ENCODE measurements at places on chromosomes 6 and 20.
A peak's percentile ranks its signal among the peaks of the same experiment; 100 is the strongest.

DNA sequence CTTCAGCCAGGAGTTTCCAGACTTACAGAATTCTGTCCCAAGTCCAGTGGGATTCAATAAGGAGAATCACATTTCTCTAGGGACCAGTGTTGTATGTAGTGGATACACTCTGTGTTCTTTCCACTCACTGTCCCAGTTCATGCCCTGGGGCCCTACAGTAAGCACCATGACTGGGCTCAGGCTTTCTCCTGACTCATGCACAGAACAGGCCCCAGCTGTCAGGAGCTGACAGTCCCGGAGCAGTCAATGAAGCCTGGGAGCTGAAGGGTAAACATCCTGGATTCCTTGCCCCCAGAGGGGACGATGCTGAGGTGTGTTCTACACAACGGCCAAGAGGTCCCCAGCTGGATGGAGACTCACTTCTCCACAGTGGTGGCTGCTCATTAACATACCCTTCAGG is 40.2 kb upstream of the LRFN2 start:
- no peak for DNase-seq

- no peak for DNase-seq
These were observed at the start of gene ESR1 for GRCh38 chr6:151807513-151808370. TSS of gene ESR1 (plus strand) at chr6:151807682. CDS start at chr6:151807913, 231 bp downstream.

DNA sequence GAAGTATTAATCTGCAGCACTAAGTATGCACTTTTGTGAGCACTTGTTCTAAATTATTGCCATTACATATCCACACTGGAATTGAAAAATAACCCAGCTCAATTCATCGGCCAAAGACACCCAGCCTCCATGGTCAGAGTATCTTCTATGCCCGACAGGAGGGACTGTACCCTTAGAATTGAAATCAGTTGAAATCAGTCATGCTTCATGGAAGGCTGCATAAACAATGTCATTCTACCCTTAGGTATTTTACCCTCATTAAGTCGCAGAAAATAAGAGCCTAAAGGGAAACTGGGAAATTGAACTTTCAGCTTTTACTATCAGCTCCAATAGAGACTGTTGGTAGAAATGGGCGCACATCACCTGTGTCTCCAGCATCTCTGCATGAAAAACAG is 2.9 kb upstream of the RAMACL start:
- no peak for DNase-seq

DNA sequence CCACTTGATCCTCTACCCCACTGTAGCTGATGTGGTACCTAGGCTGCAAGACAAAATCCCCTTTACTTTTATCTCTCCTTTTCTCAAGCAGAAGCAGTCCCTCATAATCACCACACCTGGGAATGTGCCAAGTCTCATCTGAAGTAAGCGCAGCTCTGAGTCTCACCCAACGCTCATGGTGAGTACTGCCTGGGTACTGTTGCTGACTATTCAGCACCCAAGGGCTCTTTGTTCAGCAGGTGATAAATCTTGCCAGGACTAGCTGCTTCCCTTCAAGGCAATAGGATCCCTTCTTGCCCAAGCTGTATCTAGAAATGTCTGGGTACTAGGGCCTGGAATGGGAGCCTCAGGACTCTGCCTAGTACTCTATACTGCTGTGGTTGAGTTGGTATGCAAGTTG is 70.9 kb downstream of the GCLC start:
- DNase-seq: no peak

DNA sequence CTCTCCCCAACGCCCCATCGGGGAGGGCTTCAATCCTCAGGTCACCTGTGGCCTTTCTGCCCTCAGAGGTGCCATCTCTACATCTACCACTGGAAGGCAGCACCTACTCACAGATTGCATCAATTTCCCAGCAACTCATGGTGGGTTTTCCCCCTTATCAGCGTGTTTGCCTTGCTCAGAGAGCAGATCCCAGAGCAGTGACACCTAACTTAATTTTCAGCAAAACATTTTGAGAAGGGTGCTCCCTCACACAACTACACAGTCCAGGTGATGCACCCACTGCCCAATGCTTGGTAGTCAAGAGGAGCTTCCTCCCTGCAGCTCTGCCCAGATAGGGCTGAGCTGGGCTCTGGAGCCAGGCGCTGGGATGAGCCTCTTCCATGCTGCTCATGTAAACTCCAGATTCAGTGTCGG is 48.2 kb downstream of the PLG start:
- no peak for DNase-seq

DNA sequence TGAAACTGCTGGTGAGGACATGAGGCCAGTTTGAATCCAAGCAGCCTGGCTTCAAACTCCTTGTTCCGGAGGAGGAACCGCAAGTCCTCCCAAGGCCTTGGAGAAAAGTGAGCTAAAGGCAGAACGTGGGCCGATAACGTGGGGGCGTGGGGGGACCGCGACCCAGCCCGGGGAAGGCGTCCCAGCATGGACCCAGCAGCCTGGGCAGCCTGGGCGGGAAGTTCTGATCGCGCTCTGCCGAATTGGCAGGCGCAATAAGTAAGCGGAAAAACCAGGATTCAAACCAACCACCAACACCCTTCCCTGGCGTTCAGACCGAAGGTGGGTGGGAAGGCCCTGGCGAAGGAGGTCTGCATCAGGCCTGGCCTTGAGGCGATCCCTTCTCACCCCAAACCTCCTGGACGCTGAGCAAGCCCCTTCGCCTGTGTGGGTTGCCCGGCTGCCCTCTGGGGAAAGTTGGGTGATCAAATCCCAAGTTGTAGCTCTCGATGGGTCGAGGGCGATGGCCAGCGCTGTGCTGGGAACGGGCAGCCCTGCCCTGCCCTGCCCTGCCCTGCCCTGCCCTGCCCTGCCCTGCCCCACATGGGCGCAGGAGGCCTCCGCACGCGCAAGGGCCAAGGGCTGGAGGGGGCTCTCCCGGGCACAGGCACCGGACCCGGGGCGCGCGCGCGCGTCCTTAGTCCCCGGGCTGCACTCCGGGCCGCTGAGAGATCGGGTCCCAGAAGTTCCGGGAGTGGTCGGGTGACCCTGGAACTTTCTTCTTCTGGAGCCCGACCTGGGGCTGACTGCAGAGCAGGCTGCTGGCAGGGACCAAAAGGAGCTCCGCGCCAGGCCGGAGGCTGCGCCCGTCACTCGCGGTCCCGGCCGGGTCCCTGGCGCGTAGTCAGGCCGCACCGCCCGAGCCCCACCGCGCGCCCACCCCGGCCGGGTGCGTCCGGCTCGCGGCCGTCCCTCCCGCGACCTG is 637 bp upstream of the SLC22A3 start:
- DNase-seq: no peak

DNA sequence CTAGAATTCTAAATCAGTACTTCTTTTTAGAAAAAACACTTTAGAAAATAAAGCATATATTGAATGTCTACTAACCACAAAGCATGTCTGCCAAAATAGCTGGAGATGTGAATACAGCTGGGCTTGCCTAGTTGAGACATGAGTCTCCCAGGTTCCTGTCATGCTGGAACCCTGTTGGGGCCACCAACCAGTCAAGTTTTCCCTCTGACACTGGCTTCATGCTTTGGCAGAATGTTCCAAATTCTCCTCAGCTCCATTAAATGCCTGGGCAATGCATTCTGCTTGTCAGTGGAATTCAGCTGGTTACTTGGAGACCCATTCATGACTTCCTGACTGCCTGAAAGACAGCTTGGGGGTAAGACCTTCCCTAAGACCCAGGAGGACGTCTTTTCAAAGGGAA is 87.2 kb downstream of the PRND start:
- peak; percentile 65 for DNase-seq

DNA sequence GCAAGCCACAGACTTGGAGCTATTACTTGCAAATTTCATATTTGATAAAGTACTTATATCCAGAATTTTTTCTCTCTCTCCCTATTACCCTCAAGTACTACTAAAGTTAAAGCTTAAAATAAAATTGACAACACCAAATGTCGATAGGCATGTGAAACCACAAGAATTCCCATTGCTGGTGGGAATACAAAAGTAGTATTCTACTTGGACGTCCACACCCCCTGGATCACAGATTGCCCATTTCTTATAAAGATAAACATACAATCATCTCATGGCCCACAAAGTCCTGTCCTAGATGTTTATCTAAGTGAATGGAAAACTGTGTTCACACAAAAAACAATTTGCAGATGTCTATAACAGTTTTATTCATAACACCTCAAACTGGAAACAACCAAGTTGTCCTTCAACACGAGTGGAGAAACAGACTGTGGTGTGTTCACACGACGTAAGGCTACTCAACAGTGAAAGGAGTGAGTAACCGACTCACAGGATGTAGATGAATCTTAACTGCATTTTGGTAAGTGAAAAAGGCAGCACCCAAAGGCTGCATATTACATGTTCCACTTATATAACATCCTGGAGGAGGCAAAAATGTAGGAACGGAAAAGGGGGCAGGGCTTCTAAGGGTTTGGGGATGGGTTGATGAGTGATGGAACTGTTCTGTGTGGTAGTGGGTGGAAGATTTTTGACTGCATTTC is 297.4 kb downstream of the THBS2 start:
- DNase-seq: no peak

- DNase-seq: no peak
These were observed 8.9 kb downstream of the FAM217B start for GRCh38 chr20:59948828-59949720.

GRCh38 chr6:22059126-22059525 is 237.7 kb downstream of the PRL start:
- DNase-seq: no peak

DNA sequence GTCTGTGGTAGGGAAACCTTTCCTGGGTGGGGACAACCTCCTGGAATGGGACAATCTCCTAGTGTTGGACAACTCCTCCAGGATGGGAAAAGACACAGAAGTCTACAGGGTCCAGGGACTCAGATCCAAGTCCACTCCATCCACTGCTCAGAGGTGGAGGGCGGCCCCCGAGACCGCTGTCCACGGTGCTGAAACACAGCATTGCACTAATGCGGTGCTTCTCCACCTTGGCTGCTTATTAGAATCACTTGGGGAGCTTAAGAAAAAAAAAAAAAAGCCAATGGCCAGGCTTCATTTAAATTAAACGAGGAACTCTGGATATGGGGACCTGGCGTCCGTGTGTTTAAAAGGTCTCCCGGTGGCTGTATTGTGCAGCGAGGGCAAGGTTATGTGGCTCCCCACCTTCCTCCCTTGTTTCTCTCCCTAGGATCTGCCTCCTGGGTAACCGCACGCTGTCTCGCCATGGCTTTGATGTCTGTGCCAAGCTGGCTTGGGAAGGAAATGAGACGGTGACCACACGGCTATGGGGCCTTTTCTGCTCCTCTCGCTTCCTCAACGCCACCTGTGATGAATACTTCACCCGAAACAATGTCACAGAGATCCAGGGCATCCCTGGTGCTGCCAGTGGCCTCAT is 12.0 kb downstream of the SLC12A5 start:
- peak; percentile 24 for DNase-seq

DNA sequence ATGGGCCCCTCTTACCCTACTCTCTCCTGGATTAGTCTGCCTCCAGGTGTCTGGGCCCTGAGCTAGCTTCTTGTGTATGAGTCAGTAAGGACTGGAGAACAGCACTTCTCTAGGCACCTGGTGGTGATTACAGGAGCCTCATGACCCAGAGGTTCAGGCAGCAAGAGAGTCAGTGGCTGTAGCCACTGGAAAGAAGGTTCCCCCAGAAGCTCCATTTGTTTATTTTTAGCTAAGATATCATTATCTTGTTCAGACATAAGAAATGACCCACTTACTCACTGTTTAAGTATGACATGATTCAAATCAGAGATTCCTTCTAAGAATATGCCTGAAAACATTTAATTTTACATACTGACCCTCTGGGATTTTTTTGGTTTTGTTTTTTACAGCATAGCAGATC is 23.6 kb upstream of the SLC4A11 start:
- DNase-seq: no peak

DNA sequence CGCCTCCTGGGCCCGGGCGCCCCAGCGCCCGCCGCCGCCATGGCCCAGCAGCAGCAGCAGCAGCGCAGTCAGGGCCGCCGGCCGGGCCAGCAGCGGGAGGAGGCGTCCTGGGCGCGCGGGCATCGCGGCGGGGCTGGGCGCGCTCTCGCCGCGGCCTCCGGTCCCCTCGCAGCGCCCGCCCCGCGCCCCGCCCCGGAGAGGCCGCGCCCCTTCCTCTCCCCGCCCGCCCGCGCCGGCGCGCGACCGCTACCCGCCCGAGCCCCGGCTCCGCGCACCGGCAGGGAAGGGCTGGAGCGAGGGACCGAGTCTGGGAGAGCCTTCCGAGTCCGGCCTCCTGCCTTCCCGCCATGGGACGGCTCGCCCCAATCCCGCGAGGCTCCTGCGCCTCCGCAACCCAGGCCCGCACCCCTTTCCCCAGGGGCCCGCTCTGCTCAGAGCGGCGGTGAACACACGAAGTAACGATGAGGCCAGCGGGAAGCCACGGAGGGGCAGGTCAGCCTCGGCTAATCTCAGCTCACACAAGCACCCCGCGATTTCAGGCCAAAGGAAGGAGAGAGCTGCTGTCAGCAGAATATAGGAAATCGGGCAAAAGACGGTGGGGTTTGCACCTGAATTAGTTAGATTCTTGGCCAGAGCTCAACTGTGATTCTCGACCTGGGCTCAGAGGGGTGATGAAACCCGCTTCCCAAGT is at the start of gene TXNDC5:
Gene TXNDC5 (minus strand): TSS at position 135 of the 691 bp plus-strand sequence. CDS start 12 bp downstream, at position 123.
- peak; percentile 65 for DNase-seq

- DNase-seq: no peak
These were observed 55.9 kb downstream of the ANKEF1 start for GRCh38 chr20:10090588-10091166.

- DNase-seq: no peak
These were observed 359.4 kb downstream of the ESR1 start for GRCh38 chr6:152166897-152167296.

DNA sequence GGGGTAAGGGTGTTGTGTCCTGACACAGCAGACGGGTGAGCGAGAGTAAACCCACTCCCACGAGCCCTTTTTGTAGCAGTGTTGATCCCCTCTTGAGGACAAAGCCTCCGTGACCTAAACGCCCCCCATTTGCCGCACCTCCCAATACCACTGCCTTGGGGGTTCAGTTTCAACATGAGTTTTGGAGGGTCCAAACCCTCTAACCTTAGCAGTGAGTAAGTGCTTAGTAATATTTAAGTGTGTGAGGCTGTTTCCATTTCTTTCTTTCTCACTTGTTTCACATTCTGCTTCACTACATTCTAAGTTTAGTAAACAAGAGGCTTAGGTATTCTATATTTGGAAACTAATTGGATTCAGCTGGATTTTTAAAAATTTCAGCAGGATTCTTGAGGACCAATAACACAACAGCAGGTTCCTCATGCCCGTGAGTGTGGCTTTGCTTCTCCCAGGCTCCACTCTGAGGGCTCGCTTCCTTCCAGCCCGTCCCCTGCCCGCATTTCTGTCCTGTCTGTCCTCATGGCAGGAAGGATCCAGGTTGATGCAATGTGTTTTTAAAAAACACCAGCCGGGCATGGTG is 41.2 kb downstream of the SNX9 start:
- no peak for DNase-seq

Measured in HL-60 (cell line).